Ammon's horn (tissue), 1 donor: ENCODE measurements at places on chromosomes 12 and 14.
A peak's percentile ranks its signal among the peaks of the same experiment; 100 is the strongest.

- DNase-seq, result no peak
Observed at GRCh38 chr14:99331811-99332210, 59.8 kb upstream of the BCL11B start.

- DNase-seq, result peak; percentile 43
Observed at GRCh38 chr12:109736552-109737108, 23.0 kb downstream of the FAM222A start.

- DNase-seq, result peak; percentile 65
Observed at GRCh38 chr14:20857630-20858261, 33.4 kb upstream of the RNASE3 start.

GRCh38 chr14:22213120-22213519 lies 375.9 kb downstream of the DAD1 start:
- no peak for DNase-seq

GRCh38 chr14:71062581-71063303 lies 155.5 kb downstream of the PCNX1 start:
- no peak for DNase-seq

DNA sequence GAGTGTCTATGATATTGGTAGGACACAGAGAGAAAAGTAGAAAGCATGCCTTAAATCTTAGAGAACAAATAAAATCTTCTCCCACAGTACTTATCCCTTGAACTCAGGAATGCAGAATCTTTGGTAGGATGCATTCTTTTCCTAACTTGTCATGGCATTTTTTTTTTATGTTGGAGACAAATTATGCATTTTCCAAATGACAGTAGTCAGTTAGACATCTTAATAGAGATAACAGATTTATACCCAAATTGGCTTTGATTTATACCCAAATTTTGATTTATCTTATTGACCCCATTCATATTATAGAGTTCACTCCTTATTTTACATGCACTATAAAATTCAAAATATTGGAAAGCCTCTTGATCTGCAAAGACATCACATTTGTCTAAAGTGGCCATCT lies 132.9 kb downstream of the CNTN1 start:
- DNase-seq, result no peak

DNA sequence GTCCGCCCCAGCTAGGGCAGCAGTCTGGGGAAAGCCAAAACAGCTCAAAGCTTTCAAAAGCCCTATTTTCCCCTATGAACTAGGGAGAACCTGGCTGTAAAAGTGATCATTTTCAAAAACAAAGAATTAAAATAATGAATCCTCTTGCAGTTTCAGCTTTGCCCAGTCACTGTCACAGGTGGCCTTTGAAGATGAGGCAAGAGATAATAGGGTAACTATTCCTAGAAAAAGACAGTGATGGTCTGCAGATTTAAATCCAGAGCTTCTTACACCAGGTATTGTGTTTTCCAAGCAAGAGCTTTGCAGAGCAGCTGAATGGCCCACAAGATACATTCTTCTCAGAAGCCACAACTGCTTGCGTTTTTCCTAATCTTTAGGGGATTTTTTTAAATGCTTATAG lies 80.2 kb upstream of the NUDT4 start:
- DNase-seq, result no peak

GRCh38 chr12:79409562-79409961 lies 281.2 kb downstream of the PAWR start:
- DNase-seq, result peak; percentile 35

DNA sequence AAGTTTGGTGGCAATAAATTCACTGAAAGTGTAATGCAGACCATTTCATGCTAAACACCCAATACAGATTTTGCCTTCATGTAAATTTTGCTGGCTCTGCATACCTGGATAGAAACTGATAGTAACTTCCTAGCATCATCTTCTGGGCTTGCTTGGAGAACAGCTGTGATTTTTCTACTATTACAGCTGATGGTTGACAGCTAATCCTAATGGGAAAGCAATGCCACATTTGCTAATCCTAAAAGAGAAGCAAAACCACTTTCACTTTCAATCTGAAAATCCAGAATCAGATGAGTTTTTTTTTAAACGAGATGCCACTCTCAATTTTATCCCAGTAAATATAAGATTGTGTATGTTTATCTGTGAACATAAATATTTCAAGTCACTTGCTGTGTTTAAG lies 1035.9 kb downstream of the TRHDE start:
- DNase-seq, result no peak

- DNase-seq, result no peak
Observed at GRCh38 chr14:86852530-86852929, 1140.5 kb downstream of the GALC start.

DNA sequence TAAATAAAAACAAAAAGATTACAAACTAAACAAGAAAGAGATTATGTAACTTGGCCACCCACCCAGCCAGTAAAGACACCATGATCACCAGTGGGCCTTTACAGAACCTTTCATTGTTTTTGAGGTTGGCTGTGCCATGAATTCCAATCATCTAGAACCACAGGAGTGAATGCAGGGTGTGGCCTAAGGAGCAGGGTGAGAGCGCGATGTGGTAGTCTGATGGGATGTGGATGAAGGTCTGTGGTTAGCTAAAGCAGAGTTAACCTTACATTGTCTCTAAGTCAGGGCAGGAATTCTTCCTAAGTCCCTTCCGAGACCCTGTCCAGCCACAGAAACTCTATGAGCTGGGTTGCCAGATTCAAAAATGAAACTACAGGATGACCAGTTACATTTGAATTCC lies 54.0 kb upstream of the CDKN3 start:
- no peak for DNase-seq

- DNase-seq, result no peak
Observed at GRCh38 chr12:94070520-94070919, 77.9 kb upstream of the PLXNC1 start.

- DNase-seq, result no peak
Observed at GRCh38 chr14:100490252-100490651, 97.0 kb downstream of the BEGAIN start.

- DNase-seq, result no peak
Observed at GRCh38 chr12:44098786-44099185, 262.9 kb downstream of the TMEM117 start.

DNA sequence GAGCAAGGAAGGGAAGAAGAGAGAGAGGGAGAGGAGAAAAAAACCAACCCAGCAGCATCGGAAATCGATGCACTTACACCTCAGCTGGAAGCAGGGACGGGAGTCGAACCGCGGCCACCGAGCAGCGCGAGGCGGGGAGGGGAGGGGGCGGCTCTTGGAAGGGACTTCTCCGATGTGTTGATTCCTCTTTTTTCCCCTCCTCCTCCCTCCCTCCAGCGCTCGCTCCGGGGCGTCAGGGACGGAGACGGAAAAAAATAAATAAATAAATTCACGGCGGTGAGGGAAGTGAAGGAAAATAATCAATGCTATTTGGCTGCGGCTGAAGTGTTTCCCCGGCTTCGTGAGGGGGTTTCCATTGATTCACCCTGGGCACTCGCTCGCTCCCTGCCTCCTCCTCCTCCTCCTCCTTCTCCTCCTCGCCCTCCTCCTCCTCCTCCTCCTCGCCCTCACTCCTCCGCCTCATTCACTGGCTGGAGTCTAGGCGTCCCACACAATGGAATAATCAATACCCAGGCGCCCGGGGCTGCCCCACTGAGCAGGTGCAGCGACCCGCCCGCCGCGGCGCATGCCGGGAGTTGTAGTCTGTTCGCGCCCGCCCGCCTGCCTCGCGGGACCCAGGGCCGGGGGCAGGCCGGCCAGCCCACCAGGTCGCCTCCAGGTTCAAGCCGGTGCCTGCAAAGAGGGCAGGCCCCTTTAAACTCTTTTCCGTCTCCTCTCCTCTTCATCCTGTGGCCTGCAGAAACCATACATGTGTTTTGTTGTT lies at the start of gene ZFHX2:
TSS of gene ZFHX2 (minus strand) at position 500 of the 763 bp plus-strand sequence. CDS start 16,440 bp downstream, outside the sequence.
- peak; percentile 87 for DNase-seq

- DNase-seq, result no peak
Observed at GRCh38 chr12:37547611-37548010, 769.0 kb upstream of the ALG10B start.

DNA sequence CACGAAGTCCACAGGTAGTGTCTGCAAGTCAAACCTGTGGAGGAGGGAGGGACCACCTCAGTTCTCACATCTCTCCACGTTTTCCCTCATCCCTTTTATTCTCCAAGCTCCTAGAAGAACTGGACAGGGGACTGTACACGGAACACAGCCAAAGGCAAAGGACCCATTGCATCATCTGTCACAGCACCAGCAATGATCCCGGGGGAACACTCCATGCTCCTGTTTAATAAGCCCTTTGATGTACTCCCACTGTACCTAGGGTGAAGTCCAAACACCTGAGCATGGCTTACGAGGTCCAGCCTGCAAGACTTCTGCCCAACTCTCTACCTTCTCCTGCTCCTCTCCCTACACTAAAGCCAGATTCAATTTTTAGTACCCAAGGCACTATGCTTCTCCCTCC lies 26.5 kb downstream of the PRPF40B start:
- no peak for DNase-seq

DNA sequence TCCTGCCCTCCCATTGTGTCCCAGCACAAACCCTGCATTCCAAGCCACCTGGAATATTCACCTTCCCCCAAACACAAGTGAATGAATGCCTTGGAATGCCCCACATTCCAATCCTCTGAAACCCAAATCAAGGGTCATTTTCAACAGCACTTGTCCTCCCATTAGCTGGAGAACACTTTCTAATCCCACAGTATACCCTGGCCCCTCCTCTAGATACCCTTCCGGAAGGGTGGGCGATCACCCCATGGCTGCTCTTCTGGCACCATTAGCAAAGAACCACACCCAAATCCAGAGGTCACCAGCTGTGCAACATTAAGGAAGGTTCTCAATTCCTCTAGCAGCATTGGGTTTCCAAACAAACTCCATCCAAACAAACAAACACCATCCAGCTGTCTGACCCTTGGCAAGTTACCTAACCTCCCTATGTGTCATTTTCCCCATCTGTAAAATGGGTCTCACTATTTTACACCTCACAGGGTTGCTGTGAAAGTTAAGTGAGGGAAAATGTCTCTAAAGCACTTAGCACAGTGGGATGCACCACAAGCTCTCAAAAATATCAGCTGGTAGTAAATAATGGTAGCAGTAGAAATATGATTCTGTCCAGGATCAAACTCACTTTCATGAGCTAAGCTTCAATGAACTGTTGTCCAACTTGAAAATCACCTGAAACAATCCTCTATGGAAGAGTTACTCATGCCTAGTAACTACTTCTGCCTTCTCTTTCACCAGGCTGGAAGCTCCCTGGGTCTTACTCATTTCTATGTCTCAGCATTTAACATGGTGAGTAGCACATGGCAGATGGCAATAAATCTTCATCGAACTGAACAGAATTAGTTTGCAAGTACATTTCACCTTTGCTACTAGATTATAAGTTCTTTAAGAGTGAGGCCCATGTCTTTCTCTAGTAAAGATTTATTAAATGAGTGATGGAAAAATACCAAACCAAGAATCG lies 5.3 kb downstream of the NUAK1 start:
- DNase-seq, result no peak

DNA sequence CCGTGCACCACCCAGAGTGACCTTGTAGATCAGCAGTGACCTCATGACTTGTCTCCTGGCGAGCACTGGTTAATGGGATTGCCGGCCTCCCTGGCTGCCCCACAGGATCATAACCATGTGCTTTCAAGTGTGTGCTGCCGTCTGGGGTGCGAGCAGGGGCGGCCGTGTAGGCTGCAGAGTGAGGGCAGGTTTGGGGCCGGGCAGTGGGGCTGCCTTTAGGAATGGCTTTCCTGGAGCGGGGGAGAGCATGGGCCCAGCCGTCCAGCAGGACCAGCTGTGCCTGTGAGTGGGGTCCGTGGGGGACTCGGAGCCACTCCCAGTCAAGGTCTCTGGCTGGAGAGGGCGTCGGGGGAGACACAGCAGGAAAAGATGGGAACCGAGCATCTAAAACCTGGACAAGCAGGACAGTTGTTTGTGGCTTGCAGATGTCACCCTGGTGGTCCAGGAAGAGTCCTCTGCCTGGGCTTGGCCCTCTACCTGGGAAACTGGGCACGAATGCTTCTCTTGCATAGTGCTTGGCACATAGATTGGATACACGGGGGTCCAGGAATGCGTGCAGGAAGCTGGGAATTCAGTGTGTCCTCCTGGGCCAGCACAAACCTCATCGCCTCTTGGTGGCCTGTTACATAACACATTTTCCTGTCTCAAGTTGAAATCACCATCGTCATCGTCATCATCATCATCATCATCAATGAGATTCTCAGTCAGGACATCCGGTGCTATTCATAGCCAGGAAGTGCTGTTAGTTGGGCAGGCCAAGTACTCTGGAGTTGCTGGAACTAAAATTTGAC lies 96.0 kb downstream of the ADGRD1 start:
- no peak for DNase-seq

- no peak for DNase-seq
Observed at GRCh38 chr12:131729254-131729955, 18.5 kb downstream of the SFSWAP start.

DNA sequence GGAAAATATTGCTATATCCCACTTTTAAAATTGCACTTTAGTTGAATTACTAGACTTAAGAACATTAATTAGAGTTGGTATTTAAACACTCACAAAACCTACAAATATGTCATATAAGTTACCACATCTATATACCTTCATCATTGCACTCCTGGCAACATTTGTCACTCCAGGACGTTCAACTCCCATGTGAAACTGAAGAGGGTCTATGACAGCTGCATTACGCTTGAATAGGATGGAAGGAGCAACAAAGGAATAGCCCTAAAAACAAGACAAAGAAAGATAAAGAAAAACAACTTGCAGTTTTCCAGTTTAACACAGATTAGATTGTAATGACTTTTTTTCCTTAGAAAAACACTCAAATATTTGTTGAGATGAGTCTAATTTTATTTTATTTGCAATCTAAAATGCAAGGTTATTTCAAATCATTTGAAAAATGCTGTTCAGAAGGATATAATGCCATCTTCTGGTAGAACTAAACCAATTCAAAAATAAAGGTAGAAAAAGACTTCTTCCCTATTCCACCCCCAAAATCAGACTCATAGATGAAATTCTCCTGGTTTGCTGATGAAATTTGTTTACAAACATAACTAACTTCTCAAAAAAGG lies 84.3 kb upstream of the TTC7B start:
- DNase-seq, result no peak

DNA sequence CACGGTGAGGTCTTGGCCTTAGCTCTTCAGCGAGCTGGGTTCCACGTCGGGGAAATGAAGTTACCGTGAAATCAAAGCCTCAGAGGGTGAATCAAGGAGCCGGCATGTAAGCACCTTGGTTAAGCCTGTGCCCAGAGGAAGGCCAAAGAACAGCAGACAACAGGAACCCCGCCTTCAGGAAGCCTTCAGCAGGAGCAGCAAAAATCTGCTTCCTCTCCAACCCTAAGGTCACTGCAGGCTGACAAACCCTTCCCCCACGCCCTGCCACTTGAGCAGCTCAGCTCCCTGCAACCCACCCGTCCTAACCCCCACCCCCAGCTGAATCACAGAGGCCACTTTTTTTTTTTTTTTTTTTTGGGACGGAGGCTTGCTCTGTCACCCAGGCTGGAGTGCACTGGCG lies 72.9 kb upstream of the LTA4H start:
- peak; percentile 52 for DNase-seq

DNA sequence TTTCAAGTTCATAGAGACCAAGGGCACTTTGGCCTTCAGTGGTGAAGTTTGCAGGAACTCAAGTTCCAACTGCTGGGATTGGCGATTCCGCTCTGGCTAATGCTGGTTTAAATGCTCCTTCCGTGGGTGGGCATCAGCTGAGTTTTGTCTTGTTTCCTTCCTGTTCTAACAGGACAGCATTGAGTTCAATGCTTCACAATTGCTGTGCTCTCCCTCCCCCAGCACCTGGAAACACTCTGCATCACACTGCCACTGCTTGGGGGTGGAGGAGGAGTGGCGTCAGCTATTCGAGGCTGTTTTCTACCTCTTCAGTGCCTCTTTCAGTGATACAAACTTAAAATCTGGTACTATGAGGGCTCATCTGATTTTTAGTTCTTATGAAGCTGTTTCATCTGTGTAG lies 634.9 kb downstream of the FSCB start:
- DNase-seq, result no peak
